Left ventricle myocardium inferior (tissue), 1 donor: ENCODE measurements at places on chromosomes 2 and 18. TPM values are rescaled to one million over a fixed set of nuclear protein-coding genes. Genes with fewer than 3 reads are reported as not detected.

GRCh38 chr2:186554850-186555671, 34.8 kb upstream of the ITGAV start:
- H3K36me3 ChIP-seq, result no peaks in the 10 kb centered on the region
- no peak overlapping the region for H3K27ac ChIP-seq
- no peak overlapping the region for H3K4me3 ChIP-seq
- H3K4me1 ChIP-seq, result no peaks in the 10 kb centered on the region
- H3K27me3 ChIP-seq, result no peaks in the 10 kb centered on the region

GRCh38 chr2:85852937-85853498, 35.8 kb downstream of the ST3GAL5 start:
- H3K27ac ChIP-seq, result peak overlapping the region; percentile 67
- H3K4me3 ChIP-seq, result no peak overlapping the region
- peaks cover 20% of the 10 kb centered on the region for H3K4me1 ChIP-seq
- H3K36me3 ChIP-seq, result peaks cover 24% of the 10 kb centered on the region

DNA sequence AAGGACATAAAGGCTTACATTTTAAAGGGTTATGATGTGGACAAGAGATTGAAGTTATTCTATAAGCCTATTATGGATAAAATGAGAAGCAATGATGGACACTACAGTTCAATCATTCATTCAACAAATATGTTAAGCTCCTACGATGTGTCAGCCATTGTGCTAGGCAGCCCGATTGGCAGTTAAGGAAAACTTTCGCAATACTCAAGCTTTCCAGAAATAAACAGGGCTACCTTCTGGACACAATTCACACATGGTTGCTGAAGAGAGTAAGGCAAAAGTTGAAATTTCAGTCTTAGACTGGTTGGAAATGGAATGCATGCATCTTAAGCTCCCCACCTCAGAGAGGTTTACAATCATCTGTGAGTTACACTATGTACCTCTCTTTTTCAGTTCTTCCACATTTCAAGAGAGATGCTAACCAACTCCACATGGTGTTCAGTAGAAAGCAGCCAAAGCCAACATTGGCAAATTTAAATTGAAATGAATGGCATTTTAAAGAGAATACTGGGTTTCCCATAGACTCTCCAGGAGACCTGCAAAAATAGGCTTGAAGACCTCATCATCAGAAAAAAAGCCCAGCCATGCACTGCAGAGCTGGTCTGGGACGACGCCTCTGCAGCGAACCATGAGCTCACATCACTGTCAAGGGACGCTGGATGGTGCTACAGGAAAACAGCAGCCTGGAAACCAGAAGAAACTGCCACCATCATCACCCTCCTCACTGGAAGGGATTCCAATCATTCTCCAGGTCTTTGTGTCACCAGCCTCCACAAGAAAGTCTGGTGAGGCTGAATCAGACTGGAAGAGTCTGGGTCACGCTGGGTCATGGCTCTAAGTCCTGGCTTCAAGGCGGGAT, 276.3 kb downstream of the AFF3 start:
- H3K27me3 ChIP-seq, result no peaks in the 10 kb centered on the region
- H3K27ac ChIP-seq, result no peak overlapping the region
- H3K36me3 ChIP-seq, result no peaks in the 10 kb centered on the region
- no peak overlapping the region for H3K4me3 ChIP-seq

DNA sequence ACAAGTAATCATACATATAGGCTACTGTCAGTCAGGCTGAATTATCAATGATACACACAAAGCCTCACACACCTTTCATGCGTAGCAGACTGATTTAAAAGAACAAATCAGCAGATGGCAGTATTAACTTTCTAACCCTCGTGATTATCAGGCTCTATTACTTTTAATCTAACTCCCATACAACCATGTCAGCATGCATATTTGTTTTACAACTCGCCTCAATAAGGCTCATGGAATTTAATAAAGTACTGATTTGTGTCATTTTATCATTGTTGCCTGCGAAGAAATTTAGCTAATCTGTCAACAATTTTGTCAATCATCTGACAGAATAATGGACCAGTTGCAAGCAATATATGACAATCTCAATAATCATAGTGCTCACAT, 82.8 kb downstream of the SLC25A12 start:
- H3K27ac ChIP-seq, result no peak overlapping the region
- no peaks in the 10 kb centered on the region for H3K27me3 ChIP-seq
- H3K4me3 ChIP-seq, result no peak overlapping the region
- peaks cover 52% of the 10 kb centered on the region for H3K36me3 ChIP-seq
- H3K4me1 ChIP-seq, result peaks cover 22% of the 10 kb centered on the region

- no peaks in the 10 kb centered on the region for H3K36me3 ChIP-seq
- no peaks in the 10 kb centered on the region for H3K4me1 ChIP-seq
- no peak overlapping the region for H3K4me3 ChIP-seq
- H3K27me3 ChIP-seq, result no peaks in the 10 kb centered on the region
- no peak overlapping the region for H3K27ac ChIP-seq
Measured at GRCh38 chr2:192438239-192438638, 243.5 kb upstream of the TMEFF2 start.

Gene CFAP65
- not detected for total RNA-seq

DNA sequence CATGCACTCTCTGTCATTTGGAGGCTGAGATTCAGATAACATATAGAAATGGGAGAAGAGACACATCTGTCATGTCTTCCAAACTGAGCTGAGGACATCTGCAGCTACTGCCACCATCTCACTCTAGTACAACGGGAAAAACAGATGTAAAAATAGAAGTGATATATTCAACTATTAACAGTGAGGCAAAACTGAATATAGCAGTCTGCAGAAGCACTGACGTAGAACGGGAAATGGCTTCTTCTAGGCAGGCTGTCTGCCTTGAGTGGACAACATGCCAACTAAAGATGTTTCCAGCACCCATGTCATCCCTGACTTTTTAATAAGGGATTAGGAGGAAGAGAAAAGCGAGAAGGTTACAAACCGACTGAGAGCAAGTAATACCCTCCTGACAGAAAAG, 51.6 kb downstream of the MRPL33 start:
- peaks cover 10% of the 10 kb centered on the region for H3K4me1 ChIP-seq
- no peak for DNase-seq
- H3K4me3 ChIP-seq, result peak overlapping the region; percentile 10
- H3K36me3 ChIP-seq, result no peaks in the 10 kb centered on the region

DNA sequence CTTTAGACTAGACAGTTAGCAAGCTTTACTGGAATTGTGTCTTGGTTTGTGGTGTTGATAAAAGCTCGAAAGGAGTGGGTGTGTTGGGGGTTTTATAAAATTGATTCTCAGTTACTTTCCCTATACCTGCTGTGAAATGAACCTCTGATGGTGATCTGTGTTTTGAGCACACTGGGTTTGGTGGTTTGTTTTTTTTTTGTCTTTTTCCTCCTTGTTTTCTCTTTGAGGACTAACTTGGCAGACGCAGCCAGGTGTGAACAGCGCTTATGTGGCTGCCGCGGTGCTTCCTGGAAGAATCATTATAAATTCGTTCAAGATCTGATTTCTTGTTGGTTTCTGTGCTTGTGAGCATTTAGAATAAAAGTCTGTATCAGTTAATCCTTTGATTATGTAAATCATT, 28.5 kb downstream of the GRHL1 start:
- no peak for DNase-seq
- H3K27ac ChIP-seq, result no peak overlapping the region
- no peaks in the 10 kb centered on the region for H3K27me3 ChIP-seq
- H3K36me3 ChIP-seq, result no peaks in the 10 kb centered on the region
- H3K4me1 ChIP-seq, result peaks cover 46% of the 10 kb centered on the region

DNA sequence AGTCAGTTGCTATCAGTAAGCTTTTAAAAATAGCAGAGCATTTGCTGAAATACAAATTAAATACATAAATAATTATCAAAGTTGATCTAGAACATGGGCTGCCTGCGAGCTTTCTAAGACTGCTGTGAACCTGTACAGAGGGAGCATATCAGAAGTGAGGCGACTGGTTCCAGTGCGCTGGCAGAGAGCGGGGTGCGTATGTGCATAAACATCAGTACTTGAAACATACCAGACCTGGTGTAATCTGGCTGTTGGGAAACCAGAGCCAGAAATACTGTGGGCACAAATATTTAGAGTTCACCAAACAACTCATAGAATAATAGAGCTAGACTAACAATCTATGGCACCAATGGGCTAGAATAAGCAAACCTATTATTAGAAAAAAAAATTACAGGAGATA, 27.3 kb downstream of the PDIA6 start:
- no peak overlapping the region for H3K4me3 ChIP-seq
- no peaks in the 10 kb centered on the region for H3K27me3 ChIP-seq
- H3K4me1 ChIP-seq, result peaks cover 14% of the 10 kb centered on the region
- H3K36me3 ChIP-seq, result peaks cover 98% of the 10 kb centered on the region
- H3K27ac ChIP-seq, result peak overlapping the region; percentile 65

DNA sequence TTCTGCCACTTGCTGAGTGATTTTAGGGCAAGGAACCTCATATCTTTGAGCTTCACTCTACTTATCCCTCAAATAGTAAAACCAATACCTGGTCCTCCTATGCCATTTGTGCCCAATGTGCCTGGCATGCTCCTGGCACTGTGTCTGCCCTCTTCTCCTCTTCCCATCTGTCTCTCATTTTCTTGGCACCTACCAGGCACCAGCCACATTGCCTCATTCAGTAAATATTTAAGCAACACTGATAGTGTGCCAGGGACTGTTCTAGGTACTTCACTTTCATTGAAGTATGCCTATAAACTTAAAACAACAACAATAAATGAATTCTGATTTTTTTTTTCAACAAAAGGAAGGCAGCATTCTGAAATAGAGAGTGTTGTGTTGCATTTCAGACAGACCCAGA, 15.1 kb upstream of the BOD1L2 start:
- no peaks in the 10 kb centered on the region for H3K36me3 ChIP-seq
- DNase-seq, result no peak
- no peak overlapping the region for H3K27ac ChIP-seq

Gene REEP1
- 30.2 TPM for total RNA-seq

- H3K4me1 ChIP-seq, result peaks cover 29% of the 10 kb centered on the region
- peaks cover 98% of the 10 kb centered on the region for H3K27me3 ChIP-seq
- H3K4me3 ChIP-seq, result no peak overlapping the region
Measured at GRCh38 chr2:218858138-218858445, 1.5 kb upstream of the WNT6 start.

DNA sequence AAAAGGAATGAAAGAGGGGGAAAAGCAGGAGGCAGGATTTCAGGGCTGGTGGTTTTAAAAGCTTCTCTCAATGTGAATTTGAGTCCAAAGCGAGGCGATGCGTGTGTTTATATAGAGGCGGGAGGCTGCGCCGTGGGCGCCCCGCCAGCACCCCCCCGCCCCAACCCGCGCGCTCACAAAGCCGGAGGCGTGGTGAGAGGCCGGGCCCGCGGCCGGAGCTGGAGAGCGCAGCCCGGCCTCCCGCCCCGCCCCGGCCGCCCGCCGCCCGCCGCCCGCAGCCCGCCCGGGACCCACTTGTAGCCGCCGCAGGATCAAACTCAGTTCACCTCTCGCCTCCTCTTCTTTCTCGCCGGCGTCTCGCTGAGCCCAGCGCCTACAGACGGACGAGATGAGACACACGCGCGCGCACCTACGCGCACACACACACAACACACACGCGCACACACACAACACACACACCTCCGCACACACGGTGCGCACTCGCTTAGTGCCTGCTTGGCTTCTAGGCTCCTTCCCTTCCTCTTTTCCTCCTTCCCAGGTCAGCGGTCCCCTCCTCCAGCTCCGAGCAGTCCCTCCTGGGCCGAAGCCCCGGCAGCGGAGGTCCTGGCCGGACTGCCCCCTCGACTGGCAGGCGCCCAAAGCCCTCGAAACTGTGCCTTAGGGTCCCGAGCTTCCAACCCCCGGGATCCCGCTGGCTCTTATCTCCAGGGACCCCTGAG, 1.3 kb upstream of the CYP26B1 start:
- H3K27me3 ChIP-seq, result peaks cover 87% of the 10 kb centered on the region
- peak overlapping the region; percentile 70 for H3K4me3 ChIP-seq
- H3K27ac ChIP-seq, result no peak overlapping the region
- no peaks in the 10 kb centered on the region for H3K36me3 ChIP-seq
- DNase-seq, result peak; percentile 43

DNA sequence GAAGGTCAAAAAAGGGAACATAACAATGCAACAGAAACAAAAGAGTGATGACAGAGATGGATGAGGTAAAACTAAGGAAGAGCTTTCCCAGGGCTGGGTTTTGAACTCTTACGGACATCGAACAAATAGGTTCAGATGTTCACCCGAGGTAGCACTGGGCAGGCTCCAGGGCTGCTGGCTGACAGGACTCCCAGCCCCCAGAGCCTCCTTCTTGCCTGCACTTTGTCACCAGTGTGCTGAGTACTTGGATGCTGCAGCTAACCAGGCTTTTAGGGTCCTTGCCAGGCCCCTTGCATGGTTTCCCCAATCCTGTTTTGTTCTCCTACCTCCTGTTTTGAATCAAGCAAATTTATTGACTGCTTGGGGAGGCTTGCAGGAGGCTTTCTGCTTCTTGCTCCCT, 322.9 kb downstream of the DYSF start:
- H3K27me3 ChIP-seq, result peaks cover 2% of the 10 kb centered on the region
- H3K4me1 ChIP-seq, result no peaks in the 10 kb centered on the region
- no peak overlapping the region for H3K27ac ChIP-seq
- no peak for DNase-seq
- no peak overlapping the region for H3K4me3 ChIP-seq

Gene TMEM247
- not detected for total RNA-seq

Gene PRSS56
- not detected for total RNA-seq

- no peak for DNase-seq
- peaks cover 3% of the 10 kb centered on the region for H3K4me1 ChIP-seq
- no peaks in the 10 kb centered on the region for H3K27me3 ChIP-seq
Measured at GRCh38 chr2:162211732-162212131, 31.5 kb downstream of the FAP start.

DNA sequence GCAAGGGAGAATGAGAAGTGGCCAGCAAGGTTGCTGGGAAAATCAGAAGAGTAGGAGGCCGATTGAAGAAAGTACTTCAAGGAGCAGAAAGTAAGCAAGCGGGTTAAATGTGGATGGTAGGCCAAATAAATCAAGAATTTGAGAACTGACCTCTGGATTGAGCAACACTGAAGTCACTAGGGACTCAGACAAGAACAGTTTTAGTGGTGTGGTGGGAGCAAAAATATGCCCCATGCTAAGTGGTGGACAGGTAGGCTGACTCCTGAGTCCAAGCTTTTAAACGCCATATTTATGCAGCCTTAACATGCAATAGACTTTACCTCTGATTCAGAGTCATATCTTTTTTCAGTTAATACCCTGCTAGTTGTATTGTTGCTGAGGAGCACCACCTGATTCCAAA, 4.5 kb downstream of the TRABD2A start:
- H3K27me3 ChIP-seq, result peaks cover 32% of the 10 kb centered on the region
- no peak overlapping the region for H3K4me3 ChIP-seq
- no peak overlapping the region for H3K27ac ChIP-seq
- no peak for DNase-seq

GRCh38 chr2:7655629-7656028, 738.4 kb downstream of the RNF144A start:
- DNase-seq, result no peak
- H3K27ac ChIP-seq, result no peak overlapping the region

Gene POTEJ
- total RNA-seq, result not detected
